ENCODE measurements at places on chromosomes 11 and 22. TPM values are rescaled to one million over a fixed set of nuclear protein-coding genes. Genes with fewer than 3 reads are reported as not detected.

Gene MIOX
- not detected for total RNA-seq

Gene USP2
- 0.32 TPM for total RNA-seq

Gene OR8G1
- total RNA-seq, result not detected

DNA sequence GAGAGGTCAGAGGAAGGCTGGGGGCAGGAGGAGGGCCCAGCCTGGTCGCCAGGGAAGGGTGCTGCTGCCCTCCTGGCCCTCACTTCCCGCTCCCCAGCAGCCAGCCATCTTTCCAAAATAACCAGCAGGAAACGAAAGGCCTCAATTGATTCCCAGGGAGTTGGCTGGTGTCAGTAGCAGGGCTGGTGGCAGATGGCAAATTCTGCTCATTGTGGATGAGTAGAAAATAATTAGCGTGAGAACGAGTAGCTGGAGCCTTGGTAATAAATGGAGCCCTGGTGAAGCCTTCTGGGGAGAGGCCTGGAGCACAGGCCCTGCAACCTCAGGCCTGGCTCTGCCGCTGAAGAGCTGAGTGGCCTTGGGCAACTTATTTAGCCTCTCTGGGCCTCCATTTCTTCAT, 31.3 kb downstream of the DAGLA start:
- H3K36me3 ChIP-seq, result no peaks in the 10 kb centered on the region
- DNase-seq, result no peak
- no peaks in the 10 kb centered on the region for H3K27me3 ChIP-seq
- no peak overlapping the region for H3K27ac ChIP-seq

DNA sequence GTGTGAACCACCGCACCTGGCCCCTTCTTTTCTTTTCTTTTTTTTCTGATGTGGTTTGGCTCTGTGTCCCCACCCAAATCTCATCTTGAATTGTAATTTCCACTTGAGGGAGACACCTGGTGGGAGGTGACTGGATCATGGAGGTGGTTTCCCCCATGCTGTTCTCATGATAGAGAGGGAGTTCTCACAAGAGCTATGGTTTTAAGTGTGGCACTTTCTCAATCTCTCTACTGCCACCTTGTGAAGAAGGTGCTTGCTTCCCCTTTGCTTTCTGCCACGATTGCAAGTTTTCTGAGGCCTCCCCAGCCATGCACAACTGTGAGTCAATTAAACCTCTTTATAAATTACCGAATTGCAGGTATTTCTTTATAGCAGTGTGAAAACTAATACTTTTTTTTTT, 4.9 kb upstream of the TCN2 start:
- H3K4me1 ChIP-seq, result peaks cover under 1% of the 10 kb centered on the region
- no peak overlapping the region for H3K27ac ChIP-seq
- DNase-seq, result peak; percentile 7
- no peaks in the 10 kb centered on the region for H3K36me3 ChIP-seq
- no peak overlapping the region for H3K4me3 ChIP-seq
